ENCODE measurements at places on chromosomes 6 and 20. TPM values are rescaled to one million over a fixed set of nuclear protein-coding genes. Genes with fewer than 3 reads are reported as not detected.

The BTN3A1 gene
- 4.5 TPM for total RNA-seq

GRCh38 chr6:150354754-150355571 is 13.8 kb upstream of the IYD start:
- no peak for DNase-seq

GRCh38 chr6:108690326-108691049 is 129.8 kb downstream of the FOXO3 start:
- no peak for DNase-seq

DNA sequence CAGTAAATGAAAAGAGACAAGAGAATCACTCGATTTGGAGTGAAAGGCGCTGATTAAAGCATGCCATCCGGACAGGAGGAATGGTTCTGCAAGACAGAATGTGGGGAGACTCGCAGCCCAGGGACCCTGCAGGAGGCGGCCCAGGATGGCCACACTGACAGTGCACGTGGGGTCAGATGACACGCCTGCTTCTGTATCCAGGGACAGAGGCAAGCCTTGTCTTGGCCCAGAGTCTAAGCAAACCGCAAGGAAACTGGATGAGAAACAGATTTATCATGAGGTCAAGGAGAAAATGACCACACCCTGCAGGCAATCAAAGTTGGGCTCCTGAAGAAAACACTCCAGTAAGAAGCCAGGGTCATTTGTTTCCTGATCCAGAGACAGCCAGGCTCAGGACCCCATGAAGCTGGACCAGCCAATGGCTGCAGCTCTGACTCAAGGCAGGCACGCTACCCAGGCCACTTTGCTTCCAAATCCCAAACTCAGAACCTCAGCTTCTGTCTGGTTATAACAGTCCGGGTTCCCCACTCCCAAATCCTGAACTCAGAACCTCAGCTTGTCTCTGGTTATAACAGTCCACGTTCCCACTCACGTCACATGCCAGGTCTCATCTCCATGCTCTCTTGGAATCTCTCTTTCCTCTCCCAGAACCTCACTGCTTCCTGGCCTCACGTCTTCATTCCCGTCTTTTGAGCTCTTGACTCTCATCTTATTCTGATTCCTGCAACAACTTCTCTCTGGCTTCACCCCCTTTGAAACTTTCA is 144.9 kb upstream of the THBS2 start:
- no peak for DNase-seq

DNA sequence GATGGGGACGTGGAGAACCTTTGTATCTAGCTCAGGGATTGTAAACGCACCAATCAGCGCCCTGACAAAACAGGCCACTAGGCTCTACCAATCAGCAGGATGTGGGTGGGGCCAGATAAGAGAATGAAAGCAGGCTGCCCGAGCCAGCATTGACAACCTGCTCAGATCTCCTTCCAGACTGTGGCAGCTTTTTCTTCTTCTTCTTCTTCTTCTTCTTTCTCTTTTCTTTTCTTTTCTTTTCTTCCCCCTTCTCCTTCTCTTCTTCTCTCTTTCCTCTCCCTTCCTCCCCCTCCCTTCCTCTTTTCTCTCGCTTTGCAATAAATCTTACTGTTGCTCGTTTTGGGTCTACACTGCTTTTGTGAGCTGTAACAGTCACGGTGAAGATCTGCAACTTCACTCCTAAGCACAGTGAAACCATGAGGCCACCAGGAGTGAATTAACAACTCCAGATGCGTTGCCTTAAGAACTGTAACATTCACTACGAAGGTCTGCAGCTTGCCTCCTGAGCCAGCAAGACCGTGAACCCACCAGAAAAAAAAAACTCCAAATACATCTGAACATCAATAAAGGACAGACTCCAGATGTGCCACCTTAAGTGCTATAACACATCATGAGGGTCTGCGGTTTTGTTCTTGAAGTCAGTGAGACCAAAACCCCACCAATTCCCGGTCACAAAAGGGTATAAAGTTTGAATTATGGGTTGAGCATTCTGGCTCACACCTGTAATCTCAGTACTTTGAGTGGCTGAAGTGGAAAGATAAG is 19.6 kb upstream of the SERPINB1 start:
- DNase-seq, result no peak

The STX11 gene
- not detected for total RNA-seq

The TSPO2 gene
- not detected for total RNA-seq

The PI3 gene
- 2.0 TPM for total RNA-seq

GRCh38 chr20:40896814-40897700 is 131.6 kb upstream of the TOP1 start:
- no peak for DNase-seq

GRCh38 chr20:31894980-31895675 is 24.7 kb downstream of the TTLL9 start:
- peak; percentile 67 for DNase-seq

GRCh38 chr20:10761232-10761631 is 87.4 kb upstream of the JAG1 start:
- no peak for DNase-seq

- DNase-seq, result no peak
These were observed 14.9 kb upstream of the TLDC2 start for GRCh38 chr20:36860811-36861624.

DNA sequence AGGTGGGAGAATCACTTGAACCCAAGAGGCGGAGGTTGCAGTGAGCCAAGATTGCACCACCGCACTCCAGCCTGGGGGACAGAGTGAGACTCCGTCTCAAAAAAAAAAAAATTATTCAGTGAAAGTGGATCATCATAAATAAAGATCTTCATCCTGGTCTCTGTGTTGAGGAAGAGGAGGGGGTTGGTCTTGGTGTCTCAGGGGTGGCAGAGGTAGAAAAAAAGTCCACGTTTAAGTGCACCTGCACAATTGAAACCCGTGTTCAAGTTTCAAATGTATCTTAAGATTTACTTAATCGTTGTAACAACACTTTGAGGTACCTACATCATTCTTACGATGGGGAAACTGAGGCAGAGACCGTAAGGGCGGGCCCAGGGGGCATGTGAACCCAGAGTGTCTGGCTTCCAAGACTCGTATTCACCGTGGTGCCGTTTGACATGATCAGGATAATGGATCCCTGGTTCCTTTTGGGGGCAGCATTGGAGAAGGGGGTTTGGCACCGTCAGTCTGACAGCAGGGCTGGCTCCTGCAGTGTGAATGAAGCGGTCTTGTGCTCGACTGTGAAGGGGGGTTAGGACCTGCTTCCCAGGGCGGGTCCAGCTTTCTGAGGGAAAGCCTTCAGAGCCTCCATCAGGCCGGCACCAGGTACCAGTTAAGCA is 32.9 kb upstream of the ID1 start:
- DNase-seq, result no peak

The OCSTAMP gene
- total RNA-seq, result not detected

DNA sequence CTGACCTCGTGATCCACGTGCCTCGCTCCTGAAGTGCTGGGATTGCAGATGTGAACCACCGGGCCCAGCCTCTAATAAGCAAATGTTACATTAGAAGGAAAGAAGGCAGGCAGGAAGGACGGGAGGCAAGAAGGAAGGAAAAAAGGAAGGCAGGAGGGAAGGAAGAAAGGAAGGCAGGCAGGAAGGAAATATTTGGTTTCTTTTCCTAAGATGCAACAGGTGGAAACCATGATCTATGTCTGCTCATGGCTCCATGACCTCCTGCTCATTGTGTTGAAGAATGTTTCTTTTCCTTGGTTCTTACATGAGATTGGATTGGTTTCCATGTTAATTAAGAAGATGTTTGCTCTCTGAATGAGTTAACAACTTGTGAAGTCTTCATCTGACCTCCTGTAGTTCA is 91.8 kb upstream of the SNX9 start:
- no peak for DNase-seq

The ISM1 gene
- total RNA-seq, result not detected

DNA sequence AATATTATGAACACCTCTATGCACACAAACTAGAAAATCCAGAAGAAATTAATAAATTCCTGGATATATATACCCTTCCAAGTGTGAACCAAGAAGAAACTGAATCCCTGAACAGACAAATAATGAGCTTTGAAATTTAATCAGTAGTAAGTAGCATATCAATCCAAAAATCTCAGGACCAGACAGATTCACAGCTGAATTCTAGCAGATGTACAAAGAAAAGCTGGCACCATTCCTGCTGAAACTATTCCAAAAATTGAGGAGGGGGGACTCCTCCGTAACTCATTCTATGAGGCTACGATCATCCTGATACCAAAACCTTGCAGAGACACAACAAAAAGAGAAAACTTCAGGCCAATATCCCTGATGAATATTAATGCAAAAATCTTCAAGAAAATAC is 67.0 kb upstream of the PDE7B start:
- DNase-seq, result no peak

DNA sequence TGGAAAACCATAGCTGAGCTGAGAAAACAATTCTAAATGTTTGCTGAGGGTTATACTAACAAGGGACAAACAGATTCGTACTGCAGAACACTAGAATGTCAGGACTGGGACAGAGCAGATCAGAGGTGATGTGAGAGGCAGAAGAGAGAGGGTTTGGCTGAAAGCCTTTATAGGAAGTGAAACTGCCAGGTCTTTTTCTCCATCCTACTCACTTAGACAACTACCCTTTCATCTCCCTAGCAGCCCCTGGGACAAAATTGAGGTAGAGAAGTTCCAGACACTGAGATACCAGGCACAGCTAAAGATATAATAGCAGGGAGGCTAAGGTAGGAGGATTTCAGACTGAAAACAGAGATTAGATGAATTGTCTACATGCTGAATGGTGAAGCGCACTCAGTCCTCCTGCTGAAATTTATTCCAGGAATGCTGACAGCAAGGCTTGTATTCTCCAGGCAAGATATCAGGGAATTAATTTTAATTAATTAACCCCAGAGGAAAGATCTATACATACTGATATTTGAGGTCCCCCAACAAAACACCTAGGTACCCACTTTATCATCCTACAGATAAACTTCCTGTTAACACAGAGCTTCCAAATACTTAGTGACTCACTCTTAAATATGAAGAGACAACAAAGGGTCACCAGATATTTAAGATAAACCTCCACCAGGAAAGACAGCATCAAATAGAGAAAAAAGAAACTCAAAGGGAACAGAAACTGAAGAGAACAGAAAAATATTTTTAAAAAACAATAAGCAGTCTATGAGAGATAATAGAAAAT is 12.6 kb upstream of the EIF2S2 start:
- DNase-seq, result no peak

- DNase-seq, result no peak
These were observed 37.3 kb upstream of the SAYSD1 start for GRCh38 chr6:39152262-39152661.

GRCh38 chr6:129871221-129871620 is 10.1 kb upstream of the TMEM244 start:
- DNase-seq, result no peak

- no peak for DNase-seq
These were observed 69.4 kb upstream of the PRL start for GRCh38 chr6:22366214-22366613.

- DNase-seq, result no peak
These were observed 5.3 kb upstream of the STX11 start for GRCh38 chr6:144144996-144145395.

The SPATA25 gene
- total RNA-seq, result 7.1 TPM

The MMP24 gene
- total RNA-seq, result 5.7 TPM

The CST1 gene
- total RNA-seq, result 2.3 TPM
